PC-3 (cell line): ENCODE measurements at places on chromosomes 2 and 18. TPM values are rescaled to one million over a fixed set of nuclear protein-coding genes. Genes with fewer than 3 reads are reported as not detected.

UBXN2A gene
- 14.2 and 15.4 TPM in 2 replicates for total RNA-seq

AGXT gene
- total RNA-seq = not detected in 2 replicates

SEPTIN2 gene
- total RNA-seq = 185 and 207 TPM in 2 replicates

SPP2 gene
- total RNA-seq = not detected in 2 replicates

COL4A4 gene
- 0.29 and 0.55 TPM in 2 replicates for total RNA-seq

CYP27A1 gene
- 5.8 and 6.0 TPM in 2 replicates for total RNA-seq

DNAH7 gene
- 1.9 and 3.1 TPM in 2 replicates for total RNA-seq

GKN2 gene
- total RNA-seq = 0.58 TPM in 1 of 2 replicates, not detected in the other

ALLC gene
- not detected in 2 replicates for total RNA-seq

ZFP36L2 gene
- 14.8 and 26.0 TPM in 2 replicates for total RNA-seq

NTSR2 gene
- not detected in 2 replicates for total RNA-seq
